CD8-positive, alpha-beta memory T cell (primary cell): ENCODE measurements at places on chromosomes 2 and 18. TPM values are rescaled to one million over a fixed set of nuclear protein-coding genes. Genes with fewer than 3 reads are reported as not detected.
A peak's percentile ranks its signal among the peaks of the same experiment; 100 is the strongest.

The RNF149 gene
- 43.4 TPM for total RNA-seq

The HOXD1 gene
- not detected for total RNA-seq

The ANKRD30B gene
- total RNA-seq, result not detected

The B3GNT7 gene
- 0.16 TPM for total RNA-seq

The SIX2 gene
- total RNA-seq, result 0.09 TPM

The LYPD6 gene
- total RNA-seq, result not detected

The OXER1 gene
- 0.11 TPM for total RNA-seq

The AKAIN1 gene
- not detected for total RNA-seq

The NTSR2 gene
- total RNA-seq, result not detected

The RBMS1 gene
- total RNA-seq, result 48.8 TPM

The MRPS5 gene
- total RNA-seq, result 69.0 TPM

The LAMA1 gene
- total RNA-seq, result not detected

The LHCGR gene
- not detected for total RNA-seq

The RAD51AP2 gene
- not detected for total RNA-seq

The RAB27B gene
- 0.15 TPM for total RNA-seq

The SGPP2 gene
- 6.5 TPM for total RNA-seq

- no peak for DNase-seq
Measured at GRCh38 chr2:241890524-241891235, 21.2 kb downstream of the RTP5 start.

GRCh38 chr2:63849381-63850203 is 7.9 kb downstream of the UGP2 start:
- no peak for DNase-seq

DNA sequence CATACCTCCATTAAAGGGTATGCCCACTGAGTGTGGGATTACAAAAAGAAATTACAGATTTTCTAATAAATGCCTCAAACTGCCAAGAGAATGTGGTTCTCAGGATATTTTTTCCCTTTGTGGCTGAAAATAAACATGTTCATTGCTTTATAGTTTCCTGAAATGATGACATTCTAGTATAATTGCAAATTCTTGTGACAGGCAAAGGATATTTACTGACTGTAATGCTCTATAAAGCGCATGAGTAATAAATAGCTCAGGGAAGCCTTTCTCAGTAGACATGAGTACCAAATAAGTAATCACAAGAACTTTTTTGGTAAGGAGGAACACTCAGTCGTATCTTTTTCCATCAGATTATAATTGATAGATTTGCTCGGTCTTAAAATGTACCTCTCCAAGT is 72.3 kb downstream of the FTCDNL1 start:
- DNase-seq, result no peak

DNA sequence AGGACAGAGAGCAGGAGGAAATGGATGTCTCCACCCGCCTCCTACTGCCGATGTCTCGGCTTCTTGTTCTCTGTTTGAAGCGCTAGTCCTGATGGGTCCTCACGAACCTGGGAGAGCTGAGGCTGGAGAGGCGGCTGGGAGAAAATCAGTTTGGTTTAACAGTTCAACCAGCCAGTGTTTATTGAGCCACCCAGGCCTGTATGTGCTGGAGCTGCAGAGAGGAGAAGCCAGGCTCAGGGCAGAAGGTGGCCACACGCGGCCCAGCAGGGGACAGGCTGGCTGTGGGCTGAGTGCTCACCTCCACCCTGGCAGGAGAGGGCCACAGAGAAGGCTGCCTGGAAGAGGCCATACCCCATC is 202.1 kb downstream of the CYP26B1 start:
- DNase-seq, result no peak

- DNase-seq, result no peak
Measured at GRCh38 chr2:85396531-85397470, 13.4 kb downstream of the CAPG start.

- DNase-seq, result no peak
Measured at GRCh38 chr18:77520767-77521166, 271.1 kb downstream of the GALR1 start.

GRCh38 chr2:238113611-238114010 is 13.5 kb downstream of the ESPNL start:
- no peak for DNase-seq

GRCh38 chr2:55111570-55112228 is 61.4 kb upstream of the RTN4 start:
- no peak for DNase-seq

- no peak for DNase-seq
Measured at GRCh38 chr2:240154606-240155005, 14.1 kb upstream of the OTOS start.

GRCh38 chr18:9763157-9763556 is 55.1 kb downstream of the RAB31 start:
- DNase-seq, result no peak

DNA sequence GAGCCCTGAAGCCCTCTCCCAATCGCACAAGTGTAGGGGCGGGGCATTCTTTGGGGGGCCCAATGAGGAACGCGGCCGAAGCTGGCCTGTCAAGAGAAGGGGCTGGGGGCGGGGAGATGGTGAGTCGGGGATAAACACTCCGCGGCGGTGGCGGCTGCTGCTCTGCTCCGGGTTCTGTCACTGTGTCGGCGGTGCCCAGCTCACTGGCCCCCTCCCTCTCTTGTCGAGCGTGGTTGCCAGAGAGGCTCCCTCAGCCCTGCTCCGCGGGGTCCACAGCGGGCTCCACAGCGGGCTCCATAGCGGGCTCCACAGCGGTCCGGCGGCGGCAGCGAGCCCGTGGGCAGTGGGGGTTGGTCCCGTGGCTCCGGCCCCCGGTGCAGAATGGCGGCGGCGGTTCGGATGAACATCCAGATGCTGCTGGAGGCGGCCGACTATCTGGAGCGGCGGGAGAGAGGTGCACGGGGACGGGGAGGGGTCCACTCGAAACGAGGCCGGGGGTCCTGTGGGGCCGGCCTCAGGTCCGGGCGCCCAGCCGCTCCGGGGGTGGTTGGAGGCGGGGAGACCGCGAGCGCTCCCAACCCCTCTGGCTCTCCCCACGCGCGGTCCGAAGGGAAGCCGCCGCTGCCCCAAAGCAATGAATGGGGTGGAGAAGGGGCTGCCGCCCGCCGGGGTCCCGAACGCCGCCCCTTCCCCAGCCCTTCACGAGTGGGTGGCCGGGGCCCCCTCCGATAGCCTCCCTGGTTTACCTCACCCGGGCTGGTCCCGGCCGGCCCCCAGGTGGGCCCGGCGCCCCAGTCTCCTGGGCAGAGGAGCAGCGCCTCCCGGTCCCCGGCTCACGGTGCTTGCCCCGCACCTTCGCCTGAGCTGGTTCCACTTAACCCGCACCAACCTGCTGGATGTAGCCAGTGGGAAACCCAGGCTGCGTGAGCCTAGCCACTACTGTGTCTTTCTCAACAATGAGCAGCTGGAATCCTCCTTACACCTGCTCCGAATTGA is at the start of gene MXD1:
Gene MXD1, plus strand, starts transcription at position 160 of the 996 bp plus-strand sequence. Its CDS starts 222 bp downstream, at position 382.
- DNase-seq, result peak; percentile 99

GRCh38 chr2:196849895-196850294 is 40.7 kb upstream of the C2orf66 start:
- DNase-seq, result no peak

- peak; percentile 50 for DNase-seq
Measured at GRCh38 chr2:110853516-110853915, 121.1 kb downstream of the ACOXL start.

DNA sequence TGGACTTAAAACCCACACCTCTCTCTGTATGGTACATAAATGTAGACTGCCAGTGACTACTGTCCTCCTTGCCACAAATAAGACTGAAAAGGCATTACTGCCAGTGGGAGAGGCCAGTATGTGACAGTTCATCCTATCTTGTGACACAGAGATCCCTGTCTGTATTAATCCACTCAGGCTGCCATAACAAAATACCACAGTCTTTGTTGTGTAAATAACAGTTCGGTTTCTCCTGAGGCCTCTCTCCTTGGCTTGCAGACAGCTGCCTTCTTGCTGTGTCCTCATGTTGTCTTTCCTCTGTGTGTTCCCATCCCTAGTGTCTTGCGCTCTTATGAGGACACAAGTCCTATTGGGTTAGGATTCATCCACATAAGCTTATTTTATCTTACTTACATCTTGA is 46.4 kb upstream of the IL1RL1 start:
- DNase-seq, result no peak

DNA sequence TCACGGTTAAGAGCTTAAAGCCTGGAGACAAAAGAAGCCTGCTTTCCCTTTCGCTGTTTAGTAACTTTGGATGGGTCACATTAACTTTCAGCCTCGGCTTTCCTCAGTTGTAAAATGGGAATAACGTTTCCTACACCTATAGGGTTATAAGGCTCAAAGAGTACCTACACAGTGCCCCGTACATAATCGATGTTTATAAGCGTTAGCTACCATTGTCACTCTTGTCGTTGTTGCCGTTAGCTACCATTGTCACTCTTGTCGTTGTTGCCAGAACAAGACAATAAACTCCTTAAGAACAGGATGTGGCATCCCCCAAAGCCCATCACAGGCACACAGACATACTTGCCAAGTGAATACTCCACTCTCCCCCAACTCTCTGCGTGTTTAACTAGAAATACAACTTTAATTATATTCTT is 901 bp upstream of the MFSD6 start:
- no peak for DNase-seq

DNA sequence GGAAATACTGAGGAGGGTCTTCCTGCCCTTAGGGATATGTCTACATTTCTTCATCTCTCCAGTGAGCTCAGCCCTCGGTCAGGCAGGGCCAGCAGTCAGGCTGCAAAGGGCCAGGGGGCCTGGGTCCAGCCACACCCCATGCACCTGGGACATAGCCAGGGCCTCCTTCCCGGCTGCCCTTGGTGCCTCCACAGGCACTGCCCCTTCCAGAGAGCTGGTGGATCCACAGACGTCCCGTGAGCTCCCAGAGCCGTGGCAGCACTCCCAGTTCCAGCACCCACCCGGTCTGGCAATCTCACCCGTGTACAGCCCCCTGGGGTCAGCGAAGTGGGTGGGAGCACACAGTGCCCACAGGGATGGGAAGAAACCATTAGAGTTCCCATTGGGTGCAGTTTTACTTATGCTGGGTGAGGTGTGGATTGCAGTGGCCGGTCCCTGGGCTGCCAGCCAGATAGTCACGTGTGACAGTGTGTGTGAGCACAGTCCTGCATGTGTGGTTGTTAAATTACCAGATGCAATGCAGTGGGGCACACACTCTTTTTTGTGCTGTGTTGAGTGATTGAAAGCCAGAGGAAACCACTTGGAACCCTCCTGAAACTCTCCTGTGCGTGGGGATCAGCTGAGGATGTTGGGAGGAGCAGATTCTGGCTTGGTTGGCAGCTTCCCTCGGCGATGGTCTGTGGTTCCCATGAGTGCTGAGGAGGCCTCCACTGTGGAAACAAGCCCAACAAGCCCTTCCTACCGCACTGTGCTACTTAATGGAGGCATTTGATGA is 131.0 kb downstream of the SNTG2 start:
- no peak for DNase-seq

- peak; percentile 62 for DNase-seq
Measured at GRCh38 chr2:44479127-44479887, 117.6 kb downstream of the CAMKMT start.

GRCh38 chr2:44954889-44955592 is 13.5 kb downstream of the SIX3 start:
- no peak for DNase-seq

DNA sequence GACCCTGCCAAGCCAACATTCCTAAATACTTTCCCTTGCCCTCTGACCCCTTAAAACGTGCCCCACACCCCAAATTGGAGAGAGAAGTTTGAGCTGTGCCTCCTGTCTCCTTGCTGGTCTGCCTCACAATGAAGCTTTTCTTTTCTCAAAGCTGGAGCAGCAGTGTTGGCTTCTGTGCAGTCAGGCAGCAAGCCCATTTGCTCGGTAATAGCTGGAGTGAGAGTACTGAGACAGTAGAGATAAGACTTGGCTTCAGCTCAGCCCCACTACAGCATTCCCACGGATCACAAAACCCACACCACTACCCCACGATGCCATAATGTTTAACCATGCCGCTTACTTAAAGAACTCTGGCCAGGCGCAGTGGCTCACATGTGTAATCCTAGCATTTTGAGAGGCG is 73.0 kb downstream of the NCAPH start:
- no peak for DNase-seq

- DNase-seq, result peak; percentile 27
Measured at GRCh38 chr2:26144953-26145680, 27.8 kb upstream of the GAREM2 start.

GRCh38 chr2:229230911-229231310 is 40.2 kb downstream of the PID1 start:
- no peak for DNase-seq

DNA sequence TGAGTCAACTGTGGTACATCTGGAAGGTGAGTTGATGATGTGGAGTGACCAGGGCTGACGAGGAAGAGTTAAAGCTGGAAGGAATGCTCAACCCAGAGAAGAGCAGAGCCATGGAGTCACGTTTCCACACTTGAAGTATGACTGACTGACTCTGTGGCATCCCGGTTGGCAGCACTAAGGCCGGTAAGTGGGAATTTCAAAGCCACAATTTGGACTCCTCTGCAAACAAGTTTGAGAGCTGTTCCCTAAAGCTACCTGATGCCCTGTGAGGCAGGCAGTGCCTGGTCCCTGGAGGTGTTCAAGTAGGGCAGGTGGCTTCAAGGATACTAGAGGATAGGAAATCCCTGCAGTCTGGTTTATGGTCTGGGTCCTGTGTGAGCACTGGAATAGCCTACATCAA is 69.3 kb upstream of the ITGB6 start:
- no peak for DNase-seq
